Fibroblast of skin of scalp (primary cell): ENCODE measurements at places on chromosomes 12 and 14.

DNA sequence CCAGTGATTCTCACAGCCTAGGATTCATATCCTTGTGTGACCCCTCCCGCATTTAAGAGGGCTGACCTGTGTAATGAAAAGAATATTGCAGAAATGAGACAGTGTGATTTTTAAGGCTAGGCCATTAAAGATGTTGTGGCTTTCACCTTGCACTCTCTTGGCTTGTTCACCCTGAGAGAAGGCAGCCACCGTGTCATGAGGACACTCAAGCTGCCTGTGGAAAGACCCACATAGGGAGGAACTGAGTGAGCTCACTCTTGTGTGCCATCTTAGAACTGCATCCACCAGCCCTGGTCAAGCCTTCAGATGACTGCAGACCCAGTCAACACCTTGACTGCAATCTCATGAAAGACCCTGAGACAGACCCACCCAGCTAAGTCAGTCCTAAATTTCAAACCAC is 46.3 kb upstream of the TMPO start:
- DNase-seq: no peak

- no peak for DNase-seq
Measured at GRCh38 chr14:61337893-61338292, 16.5 kb downstream of the PRKCH start.

DNA sequence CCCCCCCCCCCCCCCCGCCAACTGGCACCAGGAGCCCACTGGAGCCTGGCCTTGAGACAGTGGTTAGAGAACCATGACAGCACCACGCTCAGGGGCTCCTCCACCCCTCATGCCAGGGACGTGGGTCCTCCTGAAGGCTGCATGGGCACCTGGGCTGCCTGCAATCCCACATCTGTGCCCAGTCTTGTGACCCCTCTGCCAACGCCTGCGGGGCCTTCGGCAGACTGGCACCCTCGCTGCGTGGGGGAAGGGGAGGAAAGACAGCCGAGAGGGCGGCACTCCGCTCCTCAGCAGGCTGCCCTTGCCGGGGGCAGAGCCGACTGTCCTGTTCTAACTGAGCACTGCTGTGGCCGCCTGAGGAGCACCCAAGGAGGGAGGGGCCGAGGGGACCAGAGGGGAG is 6.0 kb downstream of the LRTM2 start:
- DNase-seq: no peak

GRCh38 chr14:96408608-96409007 is 16.7 kb downstream of the AK7 start:
- DNase-seq: no peak

- DNase-seq: no peak
Measured at GRCh38 chr12:6077692-6078083, 46.8 kb downstream of the VWF start.

- no peak for DNase-seq
Measured at GRCh38 chr12:118350908-118351559, 21.7 kb downstream of the TAOK3 start.

GRCh38 chr14:102230481-102231210 is 74.3 kb downstream of the MOK start:
- DNase-seq: no peak

GRCh38 chr12:104790296-104791125 is 167.6 kb downstream of the SLC41A2 start:
- DNase-seq: peak; percentile 6

- peak; percentile 52 for DNase-seq
Measured at GRCh38 chr14:65229748-65230728, 127.7 kb upstream of the MAX start.

DNA sequence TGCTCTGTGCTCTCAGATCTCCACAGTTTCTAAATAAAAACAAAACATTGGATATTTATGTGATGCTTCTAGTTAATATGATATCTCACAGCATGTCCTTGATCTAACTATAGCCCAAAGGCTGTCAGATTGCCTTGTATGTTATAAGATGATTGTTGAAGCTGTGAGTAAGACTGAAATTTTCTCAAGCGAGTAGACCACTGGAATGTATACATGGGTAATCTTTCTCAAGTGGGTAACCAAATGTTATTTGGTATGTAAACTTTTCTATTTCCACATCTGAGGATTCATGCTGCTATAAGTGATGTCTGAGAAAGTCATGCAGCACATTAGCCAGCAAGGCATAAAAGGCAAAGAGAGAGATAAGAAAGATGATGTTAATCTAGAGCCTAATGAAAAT is 886.7 kb downstream of the NRXN3 start:
- peak; percentile 85 for DNase-seq

DNA sequence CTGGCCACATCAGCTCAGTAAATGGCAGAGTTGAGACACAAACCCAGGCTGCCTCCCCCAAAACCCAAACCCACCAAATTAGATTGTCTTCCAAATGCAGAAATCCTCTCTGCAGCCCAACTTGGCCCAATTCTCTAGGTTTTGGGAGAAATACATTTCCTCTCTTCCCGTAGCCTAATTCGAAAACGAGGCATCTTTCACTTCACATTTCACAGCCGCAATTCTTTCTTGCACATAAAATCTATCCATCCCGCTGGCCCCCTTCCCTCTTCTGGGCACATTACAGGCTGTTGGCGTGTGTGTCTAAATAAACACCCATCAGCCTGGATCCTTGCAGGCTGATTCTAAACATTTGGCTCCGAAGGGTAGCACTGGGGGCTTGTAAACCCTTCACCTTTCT is 83.8 kb upstream of the VRK1 start:
- DNase-seq: no peak

GRCh38 chr14:64232095-64232838 is 61.9 kb downstream of the ESR2 start:
- peak; percentile 51 for DNase-seq

GRCh38 chr12:13099066-13099843 is 4.2 kb downstream of the GSG1 start:
- no peak for DNase-seq

GRCh38 chr14:72776701-72777261 is 117.1 kb downstream of the DPF3 start:
- DNase-seq: no peak

DNA sequence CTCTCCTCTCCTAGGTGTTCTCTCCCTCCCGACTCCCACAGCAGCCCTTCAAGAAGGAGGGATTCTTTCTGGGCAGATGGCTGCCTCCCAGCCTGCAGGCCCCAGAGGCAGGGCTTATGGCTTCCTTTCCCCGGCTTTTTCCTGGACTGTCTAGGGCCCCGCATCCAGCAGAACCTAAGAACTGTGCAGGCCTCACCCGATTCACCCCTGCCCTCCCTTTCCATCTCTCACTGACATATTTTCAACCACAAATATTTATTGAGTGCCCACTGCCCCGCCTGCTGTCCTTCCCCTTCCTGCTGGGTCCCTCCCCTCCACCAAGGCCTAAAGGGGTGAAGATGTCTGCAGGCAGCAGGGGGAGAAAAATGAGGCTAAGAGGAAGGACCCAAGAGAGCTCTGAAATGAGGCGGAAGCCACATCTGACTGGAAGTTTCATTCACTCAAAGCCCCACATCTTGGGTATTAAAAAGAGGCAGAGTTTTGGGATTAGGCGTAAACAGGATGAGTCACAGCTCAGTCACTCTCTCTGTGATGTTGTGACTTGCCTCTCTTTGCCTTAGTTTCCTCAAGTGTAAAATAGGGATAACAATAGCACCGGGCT is 2.9 kb downstream of the SCNN1A start:
- DNase-seq: peak; percentile 94

DNA sequence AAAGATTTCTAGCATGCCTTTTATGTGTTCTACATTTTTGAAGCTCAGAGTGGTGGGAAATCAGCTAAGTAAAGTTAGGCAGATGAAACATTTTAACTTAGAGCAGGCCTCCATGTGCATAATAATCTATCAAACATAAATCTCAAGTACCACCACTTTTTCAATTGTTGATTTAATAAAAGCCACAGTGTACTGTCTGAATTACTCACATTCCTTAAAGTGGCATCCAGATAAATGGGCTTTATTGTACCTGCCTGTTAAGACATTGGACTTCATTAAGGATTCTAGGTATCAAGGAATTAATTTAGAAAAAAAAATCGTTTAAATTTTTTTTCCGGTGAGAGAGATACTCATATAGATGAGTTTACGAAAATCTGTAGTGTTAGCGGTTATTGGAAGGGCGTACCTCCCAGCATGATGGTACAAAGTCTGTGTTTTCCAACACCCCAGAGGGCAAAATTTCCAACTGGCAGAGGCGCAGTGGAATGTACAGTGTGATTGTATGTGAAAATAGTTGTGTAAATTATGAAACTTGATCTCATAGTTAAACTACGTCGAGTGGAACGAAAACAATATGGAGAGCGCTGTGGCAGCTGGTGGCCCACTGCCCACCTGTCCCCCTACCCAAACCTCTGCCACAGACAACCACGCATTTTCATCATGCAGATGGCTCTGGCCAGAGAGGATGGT is 25.0 kb downstream of the ELK3 start:
- no peak for DNase-seq

DNA sequence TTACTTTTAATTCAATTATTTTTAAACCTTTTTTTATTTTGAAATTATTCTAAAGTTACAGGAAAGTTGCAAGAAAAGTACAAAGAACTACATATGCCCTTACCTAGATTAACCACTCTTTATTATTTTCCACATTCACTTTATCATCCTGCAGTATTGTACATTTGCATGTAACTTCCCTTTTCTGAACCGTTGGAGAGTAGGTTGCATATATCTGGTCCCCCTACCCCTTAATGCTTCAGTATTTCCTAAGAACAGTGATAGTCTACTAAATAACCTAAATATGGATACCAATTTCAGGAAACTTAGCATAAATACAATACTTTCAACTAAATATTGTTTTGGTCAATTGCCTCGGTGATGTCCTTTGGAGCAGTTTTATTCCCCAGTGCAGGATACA is 15.0 kb downstream of the G2E3 start:
- no peak for DNase-seq

DNA sequence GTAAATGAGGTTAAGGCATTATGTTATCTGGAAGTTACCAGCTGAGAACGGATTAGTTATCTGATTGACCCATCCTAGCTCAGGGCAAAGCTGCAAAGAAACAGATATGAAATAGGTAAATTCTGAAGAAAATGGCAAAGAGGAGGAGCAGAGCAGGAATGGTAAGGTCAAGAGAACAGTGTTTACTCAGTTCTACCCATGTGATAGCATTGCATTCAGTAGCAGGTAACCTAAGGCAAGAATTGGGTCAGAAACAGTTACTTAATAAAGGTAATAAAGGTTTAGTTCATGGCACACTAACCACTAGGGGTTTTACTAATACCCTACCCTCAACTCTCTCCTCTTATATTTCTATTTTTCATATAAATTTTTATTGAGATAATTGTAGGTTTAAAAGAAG is 224.8 kb downstream of the ASCL1 start:
- DNase-seq: no peak

- DNase-seq: no peak
Measured at GRCh38 chr12:90833228-90833627, 121.7 kb downstream of the CCER1 start.
